Fibroblast of lung (primary cell): ENCODE measurements at places on chromosomes 3 and 15. TPM values are rescaled to one million over a fixed set of nuclear protein-coding genes. Genes with fewer than 3 reads are reported as not detected.

The IQCF5 gene
- not detected in 2 replicates for total RNA-seq

The WDR5B gene
- total RNA-seq: 5.4 and 6.6 TPM in 2 replicates

The PRTG gene
- 2.1 and 4.0 TPM in 2 replicates for total RNA-seq

The TNNC1 gene
- total RNA-seq: 0.33 and 0.51 TPM in 2 replicates

The DNAH12 gene
- total RNA-seq: under 0.01 and 0.17 TPM in 2 replicates

The SI gene
- not detected in 2 replicates for total RNA-seq

The RUVBL1 gene
- total RNA-seq: 59.1 and 67.2 TPM in 2 replicates

The MKRN3 gene
- under 0.01 and 0.77 TPM in 2 replicates for total RNA-seq

The UPK1B gene
- total RNA-seq: not detected in 2 replicates

GRCh38 chr15:74431645-74432044 lies 2.1 kb downstream of the SEMA7A start:
- no peaks in the 10 kb centered on the region for H3K27me3 ChIP-seq
- no peak overlapping the region for H3K4me3 ChIP-seq
- H3K4me1 ChIP-seq: peaks cover 21% of the 10 kb centered on the region
- no peaks in the 10 kb centered on the region for H3K36me3 ChIP-seq

GRCh38 chr3:140247775-140248174 lies 312.8 kb downstream of the CLSTN2 start:
- H3K27ac ChIP-seq: no peak overlapping the region
- H3K4me3 ChIP-seq: no peak overlapping the region
- no peaks in the 10 kb centered on the region for H3K27me3 ChIP-seq
- DNase-seq: no peak

DNA sequence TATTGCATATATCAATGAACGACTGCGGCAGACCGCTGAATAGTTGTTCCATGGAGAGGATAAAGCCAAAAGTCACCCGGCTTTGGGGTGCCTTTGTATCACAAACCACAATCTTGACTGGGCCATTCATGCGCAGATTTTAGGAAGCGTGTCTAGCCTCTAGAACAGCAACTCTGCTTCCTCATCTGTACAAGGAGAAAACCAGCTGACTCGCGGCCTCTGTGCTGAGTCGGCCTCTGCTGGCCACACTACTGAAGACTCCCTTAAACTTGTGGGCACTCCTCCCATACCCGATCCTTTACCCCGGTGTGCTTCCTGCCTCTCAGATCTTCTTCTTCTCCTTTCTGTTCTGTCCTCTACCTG lies 872 bp downstream of the DLEC1 start:
- peak; percentile 45 for DNase-seq
- H3K36me3 ChIP-seq: no peaks in the 10 kb centered on the region
- H3K27me3 ChIP-seq: peaks cover 16% of the 10 kb centered on the region
- peaks cover 2% of the 10 kb centered on the region for H3K4me1 ChIP-seq
- H3K27ac ChIP-seq: no peak overlapping the region

DNA sequence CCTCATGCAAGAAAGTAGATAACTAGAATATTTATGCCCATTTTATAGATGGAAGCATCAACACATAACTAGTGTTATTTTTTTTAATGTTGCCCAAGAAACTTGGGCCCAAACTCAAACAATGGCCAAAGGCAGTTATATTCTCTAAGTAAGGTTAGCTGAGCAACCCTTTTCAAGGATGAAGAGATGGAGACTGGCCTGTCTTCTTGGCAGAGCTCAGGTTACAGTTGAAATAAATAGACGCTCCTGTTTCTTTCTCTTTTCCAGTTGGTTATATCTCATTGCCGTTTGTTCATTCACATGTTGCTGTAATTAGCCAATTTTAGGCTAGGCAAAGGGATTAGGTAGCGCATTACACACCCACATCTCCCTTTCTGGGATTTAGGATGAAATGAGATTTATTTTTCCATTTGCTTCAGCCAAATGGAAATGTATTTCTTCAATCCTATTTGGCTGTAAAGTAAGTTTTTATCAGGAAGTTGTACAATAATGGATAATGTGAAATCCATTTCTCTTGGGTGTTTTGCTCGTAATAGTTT lies 93.2 kb downstream of the CMSS1 start:
- no peaks in the 10 kb centered on the region for H3K4me1 ChIP-seq
- H3K27ac ChIP-seq: no peak overlapping the region
- H3K36me3 ChIP-seq: no peaks in the 10 kb centered on the region

- H3K4me3 ChIP-seq: no peak overlapping the region
- H3K27ac ChIP-seq: no peak overlapping the region
- no peak for DNase-seq
- no peaks in the 10 kb centered on the region for H3K36me3 ChIP-seq
Observed at GRCh38 chr15:99320374-99321215, 69.3 kb downstream of the LRRC28 start.

DNA sequence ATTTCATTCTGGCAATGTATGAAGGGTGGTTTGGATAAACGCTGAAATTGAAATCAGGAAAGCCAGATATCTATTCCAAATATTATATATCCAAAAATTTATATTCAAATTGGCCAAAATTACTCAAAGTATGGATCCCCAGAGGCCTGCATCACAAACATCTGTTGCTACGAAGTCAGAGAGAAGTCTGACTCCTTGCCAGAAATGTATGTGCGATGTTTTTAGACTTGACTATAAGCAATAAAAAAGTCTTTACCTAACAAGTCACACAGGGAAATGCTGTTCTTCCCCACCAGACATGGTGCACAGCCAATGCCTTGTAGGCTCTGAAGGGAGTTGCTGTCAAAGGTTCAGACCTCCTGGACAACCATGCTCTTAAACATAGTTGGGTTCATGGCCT lies 533.1 kb downstream of the OTOL1 start:
- H3K4me3 ChIP-seq: no peak overlapping the region
- H3K36me3 ChIP-seq: no peaks in the 10 kb centered on the region
- no peaks in the 10 kb centered on the region for H3K4me1 ChIP-seq
- H3K27me3 ChIP-seq: no peaks in the 10 kb centered on the region

- peak; percentile 51 for DNase-seq
- no peaks in the 10 kb centered on the region for H3K36me3 ChIP-seq
- no peak overlapping the region for H3K27ac ChIP-seq
- peak overlapping the region; percentile 23 for H3K4me3 ChIP-seq
Observed at GRCh38 chr3:143786219-143787191, 61.8 kb downstream of the SLC9A9 start.

GRCh38 chr15:42581272-42581730 lies 5.9 kb downstream of the STARD9 start:
- DNase-seq: peak; percentile 61
- no peaks in the 10 kb centered on the region for H3K27me3 ChIP-seq
- H3K27ac ChIP-seq: peak overlapping the region; percentile 8
- peaks cover 3% of the 10 kb centered on the region for H3K36me3 ChIP-seq
- peak overlapping the region; percentile 59 for H3K4me3 ChIP-seq

DNA sequence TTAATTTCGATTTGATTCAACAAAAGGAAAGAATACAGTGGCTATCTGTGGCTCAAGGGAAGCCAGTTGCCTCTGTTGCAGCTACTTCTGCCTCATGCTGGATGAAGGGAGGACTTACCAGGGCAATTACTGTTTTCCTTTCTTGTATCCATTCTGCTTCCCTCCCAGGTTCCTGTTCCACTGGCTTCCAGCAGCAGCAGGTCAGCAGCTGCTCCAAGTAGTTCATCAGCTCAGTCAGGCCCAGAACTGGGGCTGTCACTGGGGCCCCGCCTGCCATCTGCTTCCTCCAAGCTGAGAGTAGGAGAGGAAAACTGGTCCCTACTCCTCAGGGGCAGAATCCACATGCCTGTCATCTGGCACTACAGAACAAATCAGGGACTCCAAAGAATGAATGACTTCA lies 48.6 kb upstream of the ULK4 start:
- DNase-seq: no peak
- peaks cover 3% of the 10 kb centered on the region for H3K4me1 ChIP-seq
- H3K27me3 ChIP-seq: no peaks in the 10 kb centered on the region

DNA sequence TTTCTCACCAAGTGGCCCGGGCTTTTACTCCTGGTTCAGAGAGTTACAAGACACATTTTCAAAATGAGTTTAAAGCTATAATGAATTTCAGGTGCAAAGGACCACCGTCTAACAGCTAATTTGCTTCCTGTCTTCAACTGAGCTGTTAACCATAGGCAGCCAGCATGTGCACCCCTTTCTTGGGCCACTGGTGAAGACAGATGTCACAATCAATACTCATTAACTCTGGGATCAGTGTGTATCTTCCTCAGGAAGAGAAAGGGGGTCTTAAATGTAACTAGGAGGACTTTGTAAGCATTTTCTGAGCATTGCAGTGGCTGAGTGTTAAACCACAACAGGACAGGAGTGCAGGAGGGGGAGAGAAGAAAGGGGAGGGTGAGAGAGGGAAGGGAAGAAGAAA lies 750.7 kb upstream of the CFAP20DC start:
- no peaks in the 10 kb centered on the region for H3K36me3 ChIP-seq
- no peak overlapping the region for H3K27ac ChIP-seq
- H3K4me1 ChIP-seq: no peaks in the 10 kb centered on the region
- H3K4me3 ChIP-seq: no peak overlapping the region
- no peak for DNase-seq

GRCh38 chr15:71146580-71146982 lies 31.3 kb downstream of the THSD4 start:
- no peak for DNase-seq
- H3K27ac ChIP-seq: no peak overlapping the region
- H3K4me1 ChIP-seq: no peaks in the 10 kb centered on the region
- no peak overlapping the region for H3K4me3 ChIP-seq
- no peaks in the 10 kb centered on the region for H3K36me3 ChIP-seq

- no peaks in the 10 kb centered on the region for H3K27me3 ChIP-seq
- H3K4me3 ChIP-seq: no peak overlapping the region
- peaks cover 6% of the 10 kb centered on the region for H3K4me1 ChIP-seq
Observed at GRCh38 chr3:45477041-45477725, 88.8 kb downstream of the LARS2 start.

DNA sequence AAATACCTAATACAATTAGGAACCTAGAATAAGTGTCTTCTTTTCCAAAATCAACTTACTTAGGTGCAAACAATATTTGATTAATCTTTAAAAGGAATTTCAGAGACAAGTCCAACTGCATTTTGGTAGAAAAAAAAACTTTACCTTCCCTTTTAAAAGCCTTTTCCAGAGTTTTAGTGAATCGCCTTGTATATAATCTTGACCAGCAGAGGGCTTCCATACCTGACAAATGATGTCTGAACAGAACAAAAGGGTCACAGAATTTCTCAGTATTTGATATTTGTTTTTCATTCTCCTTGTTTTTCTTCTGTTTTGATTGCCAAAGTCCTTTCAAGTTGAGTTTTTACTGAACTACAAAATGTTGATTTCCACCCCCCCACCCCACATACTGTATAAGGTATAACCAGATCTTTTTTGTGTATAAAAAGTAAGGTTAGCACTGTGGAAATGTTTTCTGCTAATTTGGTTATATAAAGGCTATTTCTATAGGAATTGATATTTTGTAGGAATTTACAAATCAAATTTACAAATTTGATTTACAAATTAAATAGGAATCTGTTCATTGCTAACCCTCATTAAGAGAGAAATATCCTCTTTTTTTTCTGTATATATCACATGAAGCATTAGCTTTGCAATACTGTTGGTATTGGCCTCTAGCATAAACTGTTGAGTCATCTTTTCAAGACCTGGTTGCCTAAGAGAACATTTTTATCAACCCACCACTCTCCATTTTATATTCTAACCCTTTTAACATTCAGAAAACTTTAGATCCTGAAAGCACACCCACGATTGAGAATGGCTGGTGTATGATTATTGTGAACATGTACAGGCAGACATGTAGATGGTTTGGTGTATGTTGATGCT lies 464.1 kb upstream of the RARB start:
- H3K36me3 ChIP-seq: no peaks in the 10 kb centered on the region
- no peaks in the 10 kb centered on the region for H3K27me3 ChIP-seq
- H3K27ac ChIP-seq: no peak overlapping the region
- H3K4me3 ChIP-seq: no peak overlapping the region
- H3K4me1 ChIP-seq: no peaks in the 10 kb centered on the region

- no peaks in the 10 kb centered on the region for H3K36me3 ChIP-seq
- DNase-seq: peak; percentile 74
- H3K27me3 ChIP-seq: no peaks in the 10 kb centered on the region
- no peak overlapping the region for H3K4me3 ChIP-seq
- H3K4me1 ChIP-seq: no peaks in the 10 kb centered on the region
Observed at GRCh38 chr3:64741341-64741740, 53.5 kb upstream of the ADAMTS9 start.

- H3K4me3 ChIP-seq: no peak overlapping the region
- H3K27ac ChIP-seq: no peak overlapping the region
- H3K4me1 ChIP-seq: no peaks in the 10 kb centered on the region
- H3K36me3 ChIP-seq: no peaks in the 10 kb centered on the region
- no peaks in the 10 kb centered on the region for H3K27me3 ChIP-seq
- DNase-seq: no peak
Observed at GRCh38 chr15:98322581-98322980, 325.8 kb upstream of the IGF1R start.

DNA sequence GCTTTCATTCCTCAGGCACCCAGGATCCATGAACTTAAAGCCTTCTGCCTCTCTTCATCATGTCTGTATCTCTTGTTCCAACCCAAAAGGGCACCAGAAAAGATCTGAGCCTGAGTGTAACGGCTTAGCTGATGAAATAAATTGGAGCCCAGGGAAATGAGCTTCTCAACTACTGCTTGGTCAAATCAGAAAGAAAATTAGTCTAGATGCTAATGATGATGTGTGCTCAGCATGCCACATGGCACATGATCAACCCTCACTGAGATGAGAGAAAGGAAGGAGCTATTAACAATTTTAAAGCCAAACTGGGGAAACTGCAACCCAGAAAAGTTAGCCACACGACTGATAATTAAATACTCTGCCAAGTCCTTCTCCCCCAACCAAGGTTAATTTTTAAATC lies 325.7 kb downstream of the CNTN3 start:
- no peaks in the 10 kb centered on the region for H3K4me1 ChIP-seq
- H3K27me3 ChIP-seq: no peaks in the 10 kb centered on the region
- no peak for DNase-seq
- H3K36me3 ChIP-seq: no peaks in the 10 kb centered on the region
- no peak overlapping the region for H3K27ac ChIP-seq
- no peak overlapping the region for H3K4me3 ChIP-seq

- H3K36me3 ChIP-seq: no peaks in the 10 kb centered on the region
- no peak overlapping the region for H3K27ac ChIP-seq
- no peak overlapping the region for H3K4me3 ChIP-seq
- no peaks in the 10 kb centered on the region for H3K4me1 ChIP-seq
- H3K27me3 ChIP-seq: peaks cover 10% of the 10 kb centered on the region
Observed at GRCh38 chr15:38611228-38611627, 46.6 kb upstream of the RASGRP1 start.

DNA sequence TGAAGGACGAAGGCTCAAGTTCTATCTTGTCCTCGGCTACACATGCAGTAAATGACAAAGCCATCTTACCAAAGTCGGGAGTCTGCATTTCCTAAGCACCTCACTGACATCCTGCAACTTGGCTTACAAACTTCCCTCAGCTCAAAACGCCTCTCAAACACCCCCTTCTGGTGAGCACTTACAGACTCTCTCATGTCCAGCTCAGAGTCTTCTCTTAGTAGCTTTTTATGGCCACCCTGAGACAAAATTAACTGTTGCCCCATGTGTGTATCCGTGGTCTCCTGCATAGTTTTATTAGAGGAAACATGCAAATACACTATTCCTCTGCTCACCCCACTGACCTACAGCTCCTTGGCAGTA lies 819.7 kb downstream of the FHIT start:
- H3K27ac ChIP-seq: no peak overlapping the region
- H3K36me3 ChIP-seq: no peaks in the 10 kb centered on the region
- peak; percentile 14 for DNase-seq
